ENCODE measurements at places on chromosomes 12 and 14. TPM values are rescaled to one million over a fixed set of nuclear protein-coding genes. Genes with fewer than 3 reads are reported as not detected.

Gene MYH7
- polyA plus RNA-seq = 0.08 TPM

Gene PGF
- polyA plus RNA-seq = not detected

Gene CCDC92
- polyA plus RNA-seq = 12.4 TPM

Gene JDP2
- 17.9 TPM for polyA plus RNA-seq

Gene AQP2
- not detected for polyA plus RNA-seq

Gene CLEC1B
- not detected for polyA plus RNA-seq

Gene OR6J1
- polyA plus RNA-seq = not detected

Gene NYNRIN
- polyA plus RNA-seq = 5.7 TPM

Gene KRT5
- polyA plus RNA-seq = not detected

Gene NXPH4
- polyA plus RNA-seq = 0.53 TPM

Gene B4GALNT3
- polyA plus RNA-seq = 6.7 TPM

Gene LYZ
- polyA plus RNA-seq = not detected

Gene TXNRD1
- 61.8 TPM for polyA plus RNA-seq

Gene CHURC1
- 40.5 TPM for polyA plus RNA-seq

Gene SLC6A15
- polyA plus RNA-seq = 11.4 TPM

Gene SMIM41
- polyA plus RNA-seq = not detected

Measured in neural cell (in vitro differentiated cells).